NCI-H2171 treated with DMSO at 0.1 percent for 48 hours (cell line): ENCODE measurements at places on chromosomes 4 and X.

DNA sequence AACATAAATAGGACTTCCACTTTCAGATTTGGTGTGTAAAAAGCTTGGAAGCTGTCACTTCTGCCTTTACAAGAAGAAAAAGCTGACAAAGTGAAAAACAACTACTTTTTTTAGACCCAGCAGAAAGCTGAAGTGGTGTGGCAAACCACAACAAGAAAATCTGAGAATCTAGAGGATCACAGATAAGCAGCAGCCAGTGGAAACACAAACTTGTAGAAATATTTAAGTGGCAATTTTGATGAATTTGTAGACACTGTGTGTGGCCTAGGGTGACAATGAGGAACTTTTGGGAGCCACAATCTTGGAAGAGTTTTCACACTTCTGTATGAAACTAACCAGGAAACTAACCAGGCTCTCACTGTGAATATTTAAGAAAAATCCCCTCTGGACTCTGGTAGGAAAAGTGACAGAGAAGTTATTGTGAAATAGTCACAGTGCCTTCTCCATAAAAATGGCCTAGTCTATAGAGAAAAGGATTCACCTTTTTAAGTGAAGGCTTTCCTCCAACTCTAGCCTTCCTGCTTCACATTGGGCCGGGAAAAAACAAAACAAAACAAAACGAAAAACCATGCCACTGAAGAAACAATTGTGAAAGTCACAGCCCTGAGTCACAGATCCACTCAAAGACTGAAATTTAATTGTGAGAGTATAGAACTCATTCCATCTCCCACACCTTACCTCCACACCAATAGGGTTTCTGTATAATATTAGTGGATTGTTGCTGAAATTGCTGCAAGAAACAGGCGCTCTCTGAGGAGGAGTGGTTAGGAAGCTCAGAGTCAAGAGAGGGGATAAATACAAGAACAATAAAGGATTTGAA lies 26.7 kb upstream of the GUCY1A1 start:
- no peak for DNase-seq

DNA sequence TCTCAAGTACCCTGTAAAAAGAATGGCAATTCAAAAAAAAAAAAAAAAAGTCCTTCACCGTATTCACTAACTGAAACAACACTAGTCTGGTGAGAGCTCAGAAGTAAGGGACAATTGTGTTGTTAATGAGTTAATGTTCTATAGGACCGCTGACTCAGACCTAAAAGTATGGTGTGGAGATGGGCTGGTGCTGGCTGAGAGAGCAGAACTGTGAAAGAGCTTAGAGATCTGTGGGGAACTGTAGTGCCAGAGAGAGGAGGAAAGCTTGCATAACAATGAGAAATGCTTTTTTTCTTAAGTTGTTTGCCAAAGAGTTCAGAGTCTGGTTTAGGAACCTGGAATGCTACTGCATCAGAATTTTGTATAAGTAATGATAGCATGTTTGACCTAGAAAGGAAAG lies 65.1 kb downstream of the LHFPL1 start:
- DNase-seq, result no peak

GRCh38 chr4:122577808-122578781 lies 42.8 kb downstream of the IL21 start:
- peak; percentile 9 for DNase-seq

- DNase-seq, result no peak
Observed at GRCh38 chrX:2682565-2683177, 8.4 kb upstream of the CD99 start.

DNA sequence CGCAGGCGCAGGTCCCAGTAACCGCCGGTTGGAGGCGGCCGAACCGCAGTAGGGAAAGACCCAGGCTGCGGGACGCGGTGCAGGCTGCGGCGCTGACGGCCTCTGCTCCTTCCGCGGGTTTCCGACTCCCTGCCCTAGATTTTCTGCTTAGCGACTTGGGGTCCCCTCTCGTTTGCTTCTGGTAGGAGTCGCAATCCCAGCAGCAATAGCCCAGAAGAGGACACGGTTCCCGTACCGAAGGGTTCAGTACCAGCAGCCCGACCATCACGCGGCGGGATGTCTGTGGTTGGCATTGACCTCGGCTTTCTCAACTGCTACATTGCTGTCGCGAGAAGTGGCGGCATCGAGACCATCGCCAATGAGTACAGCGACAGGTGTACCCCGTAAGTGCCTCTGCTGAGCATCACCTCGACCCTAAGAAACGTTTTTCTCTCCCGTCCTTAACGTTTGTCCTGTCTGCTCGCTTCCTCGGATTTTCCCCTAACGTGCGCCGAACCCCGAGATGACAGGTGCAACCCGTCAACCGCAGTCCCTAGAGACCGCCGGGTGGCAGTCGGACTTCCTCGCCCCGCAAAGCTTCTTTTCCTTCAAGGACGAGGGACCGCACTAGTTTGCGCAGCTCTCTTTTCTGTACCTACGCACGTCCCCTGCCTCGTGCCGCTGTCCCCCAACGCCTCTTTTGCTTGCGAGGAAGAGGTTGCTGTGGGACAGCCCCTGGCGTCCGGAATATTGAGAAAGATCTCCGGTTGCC lies at the start of gene HSPA4L:
TSS of gene HSPA4L (plus strand) at position 48 of the 751 bp plus-strand sequence. CDS start at position 277, 229 bp downstream.
- DNase-seq, result peak; percentile 51

- no peak for DNase-seq
Observed at GRCh38 chr4:47525154-47525819, 40.2 kb downstream of the ATP10D start.

DNA sequence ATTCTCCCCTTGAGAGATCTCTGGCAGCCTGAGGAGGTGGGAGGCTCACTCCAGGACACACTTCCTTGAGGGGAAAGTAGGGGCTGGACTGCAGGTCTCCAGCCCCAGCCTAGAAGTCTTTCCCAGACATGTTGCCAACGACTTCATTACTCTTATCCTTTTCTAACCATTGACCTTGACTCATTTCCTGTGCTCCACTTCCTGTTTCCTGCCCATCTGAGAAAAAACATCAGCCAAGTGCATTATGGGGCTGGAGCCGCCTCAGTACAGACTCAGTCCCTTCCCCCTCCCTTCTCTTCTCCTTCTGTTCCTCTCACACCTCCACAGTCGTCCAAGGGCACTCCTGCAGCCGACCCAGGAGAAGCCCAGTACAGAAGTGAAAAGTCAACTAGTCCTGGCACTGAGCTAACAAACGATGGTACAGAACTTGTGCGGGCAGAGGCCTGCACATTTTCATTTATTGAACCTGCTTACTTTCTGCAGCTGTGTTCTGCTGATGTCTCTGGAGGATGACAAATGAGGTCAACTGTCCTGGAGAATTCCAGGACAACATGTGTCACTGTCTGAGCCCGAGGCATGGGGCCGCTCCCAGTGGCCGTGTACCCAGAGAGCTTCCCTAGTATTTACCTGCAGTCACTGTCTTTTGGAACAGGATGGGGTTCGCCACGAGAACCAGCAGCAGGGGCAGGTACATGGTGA lies 20.1 kb downstream of the GPR143 start:
- DNase-seq, result no peak

- DNase-seq, result no peak
Observed at GRCh38 chr4:26175006-26175786, 145.6 kb upstream of the RBPJ start.

DNA sequence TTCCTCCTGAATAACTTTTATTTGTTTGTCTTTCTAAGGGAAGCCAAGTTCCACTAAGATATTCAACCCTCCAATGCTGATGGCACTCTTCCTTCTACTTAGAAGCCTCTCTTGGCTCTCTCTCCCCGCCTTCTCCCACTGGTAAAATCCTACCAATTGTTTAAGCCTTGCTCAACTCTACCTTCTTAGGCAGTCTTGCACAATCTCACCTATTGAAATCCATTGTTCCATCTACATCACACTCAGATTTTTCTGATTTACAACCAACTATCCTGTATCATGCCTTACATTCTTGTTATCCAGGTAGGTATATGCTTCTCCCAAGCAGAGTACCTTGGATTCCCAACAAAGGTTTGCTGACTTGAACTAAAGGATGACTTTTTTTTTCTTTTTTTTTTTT lies 69.1 kb downstream of the NR3C2 start:
- DNase-seq, result no peak

- no peak for DNase-seq
Observed at GRCh38 chrX:72130762-72131250, 909 bp downstream of the RTL5 start.

- no peak for DNase-seq
Observed at GRCh38 chr4:25172961-25173915, 13.0 kb upstream of the SEPSECS start.

DNA sequence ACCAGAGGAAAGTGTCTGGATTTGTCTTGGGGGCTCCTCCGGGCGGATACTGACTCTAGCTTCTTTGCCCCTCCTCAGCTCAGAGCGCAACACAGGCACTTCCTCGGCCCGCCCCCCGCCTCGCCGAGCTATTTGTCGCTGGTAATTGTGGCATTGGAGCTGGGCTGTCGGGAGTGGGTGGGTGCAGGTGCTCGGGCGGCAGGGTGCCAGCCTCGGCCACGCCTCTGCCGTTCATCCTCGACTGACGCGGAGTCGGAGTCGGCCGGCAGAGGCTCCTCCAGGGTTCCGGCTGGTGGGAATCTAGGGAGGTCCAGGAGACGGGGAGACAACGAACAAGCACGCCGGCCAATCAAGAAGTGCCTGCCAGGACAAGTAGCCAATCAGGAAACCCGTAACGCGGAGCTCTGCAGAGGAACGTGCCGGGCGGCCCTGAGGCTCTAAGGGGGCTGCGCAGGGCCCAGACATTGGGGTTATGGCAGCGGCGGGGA lies 3.9 kb upstream of the SYN1 start:
- peak; percentile 88 for DNase-seq

- DNase-seq, result no peak
Observed at GRCh38 chrX:134013524-134013923, 28.1 kb upstream of the GPC3 start.

DNA sequence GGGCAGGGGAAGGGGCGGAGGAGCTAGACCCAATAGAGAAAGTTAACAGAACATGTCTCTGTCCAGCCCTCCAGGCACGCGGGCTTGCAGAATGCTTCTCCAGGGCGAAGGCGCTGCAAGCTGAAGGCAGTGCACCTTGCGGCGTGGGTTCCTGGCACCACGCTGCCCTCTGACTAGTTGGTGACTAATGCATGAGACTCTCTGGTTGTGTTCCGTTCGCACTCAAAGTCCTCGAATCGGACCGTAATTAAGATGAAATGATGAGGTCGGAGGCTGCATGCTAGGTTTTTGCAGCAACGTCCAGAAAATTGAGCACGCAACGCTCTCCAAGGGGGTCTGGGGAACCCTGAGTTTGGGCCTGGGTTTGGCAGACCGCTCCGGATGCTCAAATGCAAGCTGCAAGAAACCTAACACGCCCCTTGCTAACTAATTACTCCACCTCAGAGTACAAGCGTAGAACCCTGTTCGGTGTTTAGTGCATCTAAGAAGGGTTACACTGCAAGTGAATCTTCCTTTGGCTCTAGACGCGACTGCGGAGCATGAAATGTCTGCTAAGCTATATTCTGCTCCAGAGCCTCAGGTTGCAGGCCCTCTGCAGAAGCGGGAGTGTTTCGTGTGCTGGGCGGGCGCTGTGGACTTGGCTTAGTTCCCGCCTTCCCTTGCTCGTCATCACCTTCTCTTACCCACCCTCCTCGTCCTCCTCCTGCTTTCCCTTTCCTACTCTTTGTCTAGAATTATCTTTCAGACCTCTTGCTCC lies 57.1 kb upstream of the NKAP start:
- DNase-seq, result no peak

GRCh38 chr4:140070366-140070765 lies 83.6 kb downstream of the MAML3 start:
- no peak for DNase-seq

DNA sequence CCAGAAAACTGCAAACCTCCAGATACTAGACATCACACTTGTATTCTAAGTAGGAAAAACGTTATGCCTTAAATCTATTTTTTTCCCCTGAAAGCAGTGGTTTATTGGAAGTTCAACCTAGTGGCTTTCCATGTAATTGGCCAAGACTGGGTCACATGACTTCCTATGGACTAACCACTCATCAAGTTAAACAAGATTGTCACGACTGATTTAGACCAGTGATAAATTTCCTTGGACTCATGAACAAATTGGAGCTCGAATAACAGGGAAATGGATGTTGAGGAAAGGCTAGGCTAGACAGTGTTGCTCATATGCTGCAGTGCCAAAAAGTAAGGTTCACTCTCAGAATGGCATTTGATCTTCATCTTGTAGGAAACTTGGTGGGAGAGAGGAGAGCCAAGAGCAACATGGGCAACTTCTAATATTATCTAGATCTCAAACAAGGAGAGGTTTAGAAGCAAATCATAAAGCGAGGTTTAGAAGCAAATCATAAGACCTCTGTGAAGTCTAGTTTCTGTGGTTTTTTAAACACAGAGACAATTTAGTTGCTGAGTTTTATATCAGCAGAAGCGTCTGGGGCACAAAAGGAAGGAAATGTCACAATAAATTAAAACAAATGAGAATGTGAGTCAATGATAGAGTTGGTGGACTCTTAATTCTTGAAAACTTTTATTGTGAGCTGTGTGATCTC lies 165.6 kb upstream of the BOD1L1 start:
- DNase-seq, result no peak

GRCh38 chrX:103017542-103017941 lies 46.4 kb downstream of the BEX1 start:
- DNase-seq, result no peak
